ENCODE measurements at places on chromosomes 13 and 19.
A peak's percentile ranks its signal among the peaks of the same experiment; 100 is the strongest.

DNA sequence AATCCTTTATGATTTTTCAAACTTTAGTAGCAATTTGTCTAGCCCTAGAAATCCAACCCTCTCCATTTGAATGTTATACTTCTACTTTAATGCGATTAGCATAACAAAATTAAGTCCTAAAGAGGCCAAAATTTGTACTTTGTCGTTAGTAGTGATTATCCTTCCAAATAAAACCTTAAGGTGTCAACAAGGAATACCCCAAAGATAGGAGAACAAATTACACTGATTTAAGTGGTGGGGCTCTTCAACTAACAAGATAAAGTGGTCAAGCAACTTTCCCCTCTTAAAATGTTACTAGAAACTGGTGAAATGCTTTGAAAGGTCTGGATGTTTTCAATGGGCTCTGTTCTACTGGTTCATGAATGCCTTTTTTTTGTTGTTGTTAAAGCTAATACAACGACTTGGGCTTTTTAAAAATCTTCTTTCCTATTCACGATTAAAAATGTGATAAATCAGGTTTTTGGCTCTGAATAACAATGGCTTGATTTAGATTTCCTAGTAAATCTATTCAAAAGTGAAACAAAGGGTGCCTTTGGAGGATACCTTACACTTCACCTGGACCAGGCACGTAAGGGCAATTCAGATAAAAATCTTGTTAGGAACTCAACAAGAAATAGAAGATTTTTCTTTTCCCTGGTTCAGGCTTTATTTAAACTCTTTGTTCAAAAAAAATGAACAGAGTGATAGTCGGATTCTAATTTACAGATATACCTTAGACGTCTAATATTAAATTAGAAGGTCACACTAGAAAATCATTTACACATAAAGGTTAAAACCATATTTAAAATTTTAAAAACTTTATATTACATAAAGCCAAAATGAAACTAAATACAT lies 3.1 kb downstream of the SOX21 start:
- no peak for DNase-seq

DNA sequence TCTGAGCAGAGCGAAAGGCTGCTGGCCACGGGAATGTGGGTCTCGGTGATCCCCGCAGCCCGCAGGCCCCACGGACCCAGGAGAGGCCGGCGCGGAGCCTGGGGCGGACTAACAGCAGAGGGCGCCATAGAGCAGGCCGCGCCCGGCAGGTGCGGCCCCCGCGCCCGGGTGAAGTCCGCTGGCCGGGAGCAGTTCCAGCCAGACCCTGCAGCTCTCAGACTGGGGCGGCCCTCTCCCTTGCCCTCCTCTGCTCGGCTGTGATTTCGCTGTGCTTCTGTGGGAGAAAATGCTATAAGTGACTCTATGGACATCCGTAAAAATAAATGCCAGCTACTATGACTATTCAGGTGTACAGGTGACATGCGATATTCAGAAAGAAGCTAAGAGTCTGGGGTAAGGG lies 37.7 kb downstream of the GSX1 start:
- DNase-seq: peak; percentile 77

- peak; percentile 22 for DNase-seq
Observed at GRCh38 chr19:46181388-46181779, 33.3 kb downstream of the IGFL2 start.

- DNase-seq: no peak
Observed at GRCh38 chr13:39875111-39875987, 219.9 kb downstream of the COG6 start.

- DNase-seq: peak; percentile 58
Observed at GRCh38 chr19:10289836-10290356, at the start of gene ICAM5. Gene ICAM5 (plus strand): TSS chr19:10289952. CDS start chr19:10290044, 92 bp downstream.

GRCh38 chr13:68439817-68440216 lies 1209.7 kb upstream of the PCDH9 start:
- DNase-seq: no peak

DNA sequence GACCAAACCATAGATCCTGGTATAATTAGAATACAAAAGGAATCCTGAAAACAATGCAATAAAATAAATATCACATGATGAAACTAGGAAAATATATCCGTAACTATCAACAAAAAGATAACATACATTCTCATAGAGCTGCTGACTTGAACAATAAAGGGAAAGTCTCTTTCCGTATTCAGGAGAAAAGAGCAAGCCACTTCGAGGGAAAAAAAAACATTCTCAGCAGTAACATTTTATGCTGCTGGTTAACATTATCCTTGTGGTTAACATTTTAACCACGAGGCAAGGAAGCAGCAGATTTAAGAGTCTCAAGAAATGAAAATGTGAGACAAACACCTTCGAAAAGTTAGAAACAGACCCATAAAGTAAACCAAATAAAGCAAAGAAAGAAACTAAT lies 25.8 kb downstream of the NALCN start:
- DNase-seq: no peak

GRCh38 chr19:27717825-27718224 lies 1495.1 kb downstream of the UQCRFS1 start:
- DNase-seq: no peak

DNA sequence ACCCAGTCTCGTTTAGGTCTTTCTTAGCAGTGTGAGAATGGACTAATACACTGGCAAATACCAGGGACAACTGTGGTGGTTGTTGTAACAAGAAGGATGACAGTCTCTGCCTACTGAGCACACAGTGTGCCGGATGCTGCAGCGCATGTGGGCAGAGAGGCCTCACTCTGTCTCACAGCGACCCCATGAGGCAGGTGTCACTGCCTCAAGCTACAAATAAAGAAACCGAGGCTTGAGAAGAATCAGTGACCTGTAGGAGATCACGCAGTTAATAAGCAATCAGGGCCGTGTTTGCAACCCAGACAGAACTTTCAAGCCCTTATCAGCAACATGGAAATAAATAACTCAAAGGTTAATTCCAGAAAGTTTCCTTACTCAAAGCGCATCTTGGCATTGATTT lies 40.5 kb upstream of the GAS6 start:
- DNase-seq: peak; percentile 33

DNA sequence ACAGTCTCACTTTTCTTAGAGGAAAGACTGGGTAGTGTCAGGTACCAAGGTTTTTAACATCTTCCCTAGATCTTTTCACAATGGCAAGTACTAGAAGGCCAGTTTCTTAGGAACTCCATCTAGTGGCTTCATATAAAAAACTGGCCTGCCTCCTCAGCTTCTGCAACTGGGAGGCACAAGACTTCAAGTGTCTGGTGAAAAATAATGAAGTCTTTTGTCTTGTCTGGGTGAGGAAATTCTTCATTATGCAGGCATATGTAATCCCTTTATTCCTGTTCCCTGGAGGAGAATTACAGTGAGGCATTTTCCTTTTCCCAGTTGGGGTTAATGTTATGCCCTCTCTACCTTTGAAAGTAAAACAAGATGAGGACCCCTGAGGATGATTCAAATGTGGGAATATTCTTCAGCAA lies 300.5 kb downstream of the NALCN start:
- DNase-seq: no peak

GRCh38 chr19:44627631-44628030 lies 14.3 kb downstream of the IGSF23 start:
- no peak for DNase-seq

GRCh38 chr13:93745884-93746283 lies 519.3 kb downstream of the GPC6 start:
- no peak for DNase-seq

GRCh38 chr19:1400281-1401137 lies 833 bp downstream of the GAMT start:
- DNase-seq: peak; percentile 18

GRCh38 chr13:98778749-98779148 lies 26.3 kb upstream of the SLC15A1 start:
- DNase-seq: no peak

- DNase-seq: no peak
Observed at GRCh38 chr19:52599241-52599640, 29.2 kb downstream of the ZNF701 start.

- no peak for DNase-seq
Observed at GRCh38 chr19:52961981-52962380, 700 bp downstream of the ZNF816 start.

GRCh38 chr19:58044391-58044790 lies 10.6 kb downstream of the ZSCAN1 start:
- no peak for DNase-seq

DNA sequence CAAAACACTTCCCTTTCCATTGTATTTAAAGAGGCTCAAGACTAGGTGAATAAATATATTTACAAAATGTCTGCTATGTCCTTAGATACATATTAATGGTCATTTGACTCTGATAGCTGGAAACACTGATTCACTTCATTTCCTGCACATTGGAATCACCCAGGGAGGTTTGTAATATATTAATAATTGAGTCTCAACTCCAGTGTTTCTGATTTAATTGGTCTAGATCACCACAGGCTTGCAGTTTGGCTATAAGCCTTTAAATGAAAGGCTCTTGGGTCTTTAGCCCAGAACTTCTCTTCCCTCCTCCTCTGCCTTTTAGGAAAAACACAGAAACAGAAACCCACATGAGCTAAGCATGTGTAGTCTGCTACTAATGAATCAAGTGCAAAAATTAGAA lies 378.0 kb downstream of the TBC1D4 start:
- no peak for DNase-seq

- DNase-seq: peak; percentile 23
Observed at GRCh38 chr13:23386533-23386932, 47.0 kb downstream of the SACS start.

DNA sequence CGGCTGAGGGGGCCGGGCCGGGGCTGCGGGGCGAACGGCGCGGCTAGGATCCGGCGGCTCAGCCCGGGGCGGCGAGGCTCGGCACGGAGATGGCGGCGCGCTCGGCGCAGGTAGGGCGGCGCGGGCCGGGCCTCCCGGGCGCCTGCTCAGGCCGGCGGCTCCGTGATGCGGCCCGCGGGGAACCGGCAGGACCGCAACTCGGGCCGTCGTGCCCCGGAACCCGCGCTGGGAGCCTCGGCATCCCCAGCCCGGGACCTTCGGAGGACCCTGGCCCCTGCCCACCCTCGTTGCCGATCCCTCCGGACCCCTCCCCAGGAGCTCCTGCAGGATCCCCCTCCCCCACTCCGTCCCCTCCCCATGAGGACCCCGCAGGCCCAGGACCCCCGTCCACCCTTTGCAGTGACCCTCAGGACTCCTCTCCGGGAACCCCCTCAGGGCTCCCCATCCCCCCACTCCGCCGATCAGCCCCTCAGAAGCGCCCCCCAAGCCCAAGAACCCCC lies 304 bp downstream of the EVI5L start:
- DNase-seq: no peak

- peak; percentile 32 for DNase-seq
Observed at GRCh38 chr13:49444524-49445395, 686 bp downstream of the SETDB2 start.

- no peak for DNase-seq
Observed at GRCh38 chr19:22783651-22784410, at the start of gene ZNF99. Gene ZNF99 (minus strand): TSS chr19:22784151. CDS start chr19:22784016, 135 bp downstream.

- no peak for DNase-seq
Observed at GRCh38 chr19:48051335-48052033, 7.6 kb upstream of the CABP5 start.

DNA sequence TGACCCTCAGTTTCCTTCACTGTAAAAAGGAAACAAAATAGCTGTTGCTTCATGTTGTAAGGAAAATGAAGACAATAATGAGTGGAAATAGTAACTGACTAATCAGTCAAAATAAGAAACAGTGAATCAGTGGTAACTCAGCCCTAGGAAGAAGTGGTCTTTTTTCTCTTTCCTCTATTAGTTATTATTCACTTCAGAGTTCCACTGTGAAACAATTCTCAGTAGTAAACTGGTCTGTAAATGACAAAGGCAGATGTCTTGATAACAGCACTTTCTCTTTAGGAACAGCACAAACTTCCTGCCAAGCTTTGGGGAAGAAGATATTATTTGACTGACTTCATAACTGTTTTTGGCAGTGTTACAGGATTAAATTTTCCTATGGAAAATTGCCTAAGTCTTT lies 600.5 kb upstream of the KLHL1 start:
- DNase-seq: no peak
